ENCODE measurements at places on chromosomes 5 and 9.

DNA sequence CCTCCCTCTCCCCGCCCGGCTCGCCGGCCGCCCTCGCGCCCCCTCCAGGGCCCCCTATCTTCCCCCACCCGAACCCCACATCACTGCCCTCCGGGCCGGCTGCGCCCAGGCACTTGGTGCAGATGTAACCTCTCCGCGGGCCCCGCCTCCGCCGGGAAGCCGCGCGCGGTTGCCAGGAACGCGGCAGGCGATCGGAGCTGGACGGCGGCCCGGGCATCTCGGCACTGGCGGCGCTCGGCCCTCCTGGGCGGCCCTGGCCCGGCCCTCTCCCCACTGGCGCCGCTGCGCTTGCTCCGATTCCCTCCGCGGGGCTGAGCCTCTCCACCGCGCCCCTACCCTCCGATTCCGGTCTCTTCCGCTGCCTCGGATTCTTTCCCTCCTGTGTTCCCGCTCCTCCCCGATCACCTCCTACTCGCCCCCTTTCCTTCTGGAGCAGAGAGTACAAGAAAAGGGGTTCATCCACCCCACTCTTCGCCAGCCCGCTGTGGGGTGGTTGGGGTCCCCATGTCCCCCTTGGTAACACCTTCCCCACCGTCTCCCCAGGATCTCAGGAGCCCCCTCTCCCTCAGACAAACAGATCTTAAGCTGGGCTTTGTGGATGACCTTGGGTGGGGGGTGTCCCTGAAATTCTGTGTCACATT is 70.6 kb downstream of the C9orf50 start:
- DNase-seq, result peak; percentile 93

DNA sequence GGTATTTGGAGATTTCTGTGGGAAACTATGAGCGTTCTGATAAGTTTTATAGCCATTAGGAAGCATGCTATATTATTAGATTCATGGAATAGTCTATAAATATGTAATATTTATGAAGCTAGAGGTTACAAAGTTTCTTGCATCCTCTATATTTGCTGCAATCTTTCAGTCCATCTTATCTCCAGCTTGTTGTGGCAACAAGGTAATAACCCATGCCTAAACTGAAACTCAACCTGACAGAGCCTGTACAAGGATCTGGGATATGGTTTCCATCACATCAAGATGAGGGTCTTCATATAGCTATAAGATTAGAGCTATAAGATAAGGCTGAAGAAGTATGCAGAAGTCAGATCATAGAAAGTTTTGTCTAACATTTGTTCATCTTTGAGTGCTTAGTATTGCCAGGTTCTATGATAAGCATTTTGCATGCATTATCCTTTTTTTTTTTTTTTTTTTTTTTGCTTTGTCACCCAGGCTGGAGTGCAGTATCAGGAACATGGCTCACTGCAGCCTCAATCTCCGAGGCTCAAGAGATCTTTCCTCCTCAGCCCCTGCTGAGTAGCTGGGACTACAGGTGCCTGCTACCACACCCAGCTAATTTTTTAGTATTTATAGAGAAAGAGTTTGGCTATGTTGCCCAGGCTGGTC is 14.8 kb downstream of the BAAT start:
- no peak for DNase-seq

- no peak for DNase-seq
These were observed 663 bp upstream of the ZNF366 start for GRCh38 chr5:72507907-72508238.

DNA sequence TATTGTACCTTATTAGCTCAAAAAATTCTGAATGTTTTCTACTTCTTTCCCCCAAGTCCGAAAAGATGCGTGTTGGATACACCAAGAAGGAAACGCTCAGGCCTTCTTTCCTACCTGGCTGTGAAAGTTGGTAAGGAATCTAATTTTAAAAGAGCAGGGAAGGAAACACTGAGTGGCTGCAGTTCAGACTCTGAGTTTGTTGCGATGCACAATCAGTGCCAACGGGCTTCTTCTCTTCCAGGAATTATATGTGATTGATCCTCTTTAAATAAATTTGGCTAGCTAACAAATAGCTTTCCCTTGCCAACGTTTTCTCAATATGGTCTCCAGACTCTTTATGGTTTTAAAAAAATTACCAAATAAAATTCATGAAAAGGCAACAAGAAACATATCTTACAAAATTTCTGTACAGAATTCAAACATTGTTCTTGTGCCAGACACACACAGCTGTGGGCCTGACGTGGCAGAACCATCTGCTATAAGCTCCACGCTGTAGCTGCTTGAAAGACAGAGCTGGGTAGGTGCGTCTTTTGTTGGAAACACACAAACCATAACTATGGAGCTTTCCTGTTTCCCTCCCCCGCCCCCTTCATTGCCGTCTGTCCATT is 493.1 kb downstream of the ZNF608 start:
- no peak for DNase-seq

DNA sequence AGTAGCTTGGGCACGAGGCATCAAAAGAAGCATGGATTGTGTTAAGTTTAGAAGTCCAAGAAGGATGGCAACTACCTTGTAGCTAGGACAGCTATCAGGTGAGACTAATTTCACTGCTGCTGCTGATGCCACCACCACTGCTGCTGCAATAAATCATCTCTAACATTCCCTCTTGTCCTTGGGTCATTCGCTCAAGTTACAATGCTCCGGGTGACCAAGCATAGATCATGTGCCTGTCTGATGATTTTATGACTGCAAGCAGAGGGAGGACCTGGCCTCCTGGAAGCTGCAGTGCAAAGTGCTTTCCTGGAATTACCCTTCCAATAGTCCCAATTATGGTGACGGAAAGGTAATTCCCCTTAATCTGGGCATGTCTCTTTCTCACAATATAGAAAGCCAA is 334.4 kb downstream of the PRELID2 start:
- no peak for DNase-seq

GRCh38 chr5:88885002-88885401 is 2.0 kb upstream of the MEF2C start:
- no peak for DNase-seq

Data from ascending aorta (tissue), 2 donors.